ENCODE measurements at places on chromosomes 7 and 10.
A peak's percentile ranks its signal among the peaks of the same experiment; 100 is the strongest.

DNA sequence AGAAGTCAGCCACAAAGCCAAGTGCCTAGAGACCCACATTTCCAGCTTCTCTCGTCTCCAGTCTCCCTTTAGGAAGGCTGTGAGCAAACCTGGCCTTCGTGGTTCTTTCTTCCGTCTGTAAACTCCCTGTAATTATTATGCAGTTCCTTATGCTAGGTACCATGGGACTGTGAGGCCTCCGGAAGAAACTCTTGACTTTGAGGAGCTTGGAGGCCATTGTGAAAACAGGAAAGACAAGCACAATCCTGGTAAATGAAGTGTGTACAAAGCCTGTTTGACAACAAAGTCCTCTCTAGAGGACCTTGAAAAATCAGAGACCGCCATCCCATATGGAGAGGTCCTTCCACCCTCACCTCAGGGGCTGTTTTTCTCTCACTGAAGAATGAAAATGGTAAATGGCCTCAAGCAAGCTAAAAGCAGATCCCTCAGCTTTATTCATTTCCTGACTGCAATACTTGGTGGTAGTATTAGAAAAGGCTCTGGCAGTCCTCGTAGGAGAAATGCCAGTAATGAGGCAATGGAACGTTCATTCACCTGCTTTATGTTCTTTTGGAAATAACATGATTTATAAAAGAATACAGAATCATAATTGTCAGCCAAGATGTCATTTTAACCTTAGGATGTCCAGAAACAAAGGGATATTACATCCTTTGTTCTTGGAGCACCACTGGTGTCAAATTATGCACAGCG, 926.4 kb downstream of the LRMDA start:
- DNase-seq = no peak

- DNase-seq = no peak
These were observed 72.6 kb upstream of the NFKB2 start for GRCh38 chr10:102322914-102323313.

GRCh38 chr7:134742688-134743350, 36.6 kb upstream of the CALD1 start:
- DNase-seq = peak; percentile 62

DNA sequence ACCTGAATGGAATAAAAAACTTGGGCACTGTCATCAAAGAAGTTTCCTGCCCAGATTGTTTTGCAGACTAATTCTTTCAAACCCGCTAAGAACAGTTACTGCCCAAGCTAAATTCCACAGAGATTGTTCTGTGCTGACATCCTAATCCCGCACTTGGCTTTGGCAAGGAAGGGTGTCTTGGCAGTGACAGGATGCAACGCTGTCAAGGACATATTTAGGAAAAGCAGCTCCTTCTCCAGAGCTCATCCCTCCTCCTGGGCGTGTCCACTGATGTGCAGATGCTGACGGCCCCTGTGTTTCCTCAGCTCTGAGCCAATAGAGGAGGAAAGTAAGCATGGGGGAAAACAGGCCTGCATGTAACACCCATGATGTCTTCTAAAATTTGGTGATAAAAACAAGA, 74.2 kb downstream of the EEPD1 start:
- peak; percentile 66 for DNase-seq

- DNase-seq = no peak
These were observed 27.1 kb downstream of the PCGF5 start for GRCh38 chr10:91247360-91248111.

DNA sequence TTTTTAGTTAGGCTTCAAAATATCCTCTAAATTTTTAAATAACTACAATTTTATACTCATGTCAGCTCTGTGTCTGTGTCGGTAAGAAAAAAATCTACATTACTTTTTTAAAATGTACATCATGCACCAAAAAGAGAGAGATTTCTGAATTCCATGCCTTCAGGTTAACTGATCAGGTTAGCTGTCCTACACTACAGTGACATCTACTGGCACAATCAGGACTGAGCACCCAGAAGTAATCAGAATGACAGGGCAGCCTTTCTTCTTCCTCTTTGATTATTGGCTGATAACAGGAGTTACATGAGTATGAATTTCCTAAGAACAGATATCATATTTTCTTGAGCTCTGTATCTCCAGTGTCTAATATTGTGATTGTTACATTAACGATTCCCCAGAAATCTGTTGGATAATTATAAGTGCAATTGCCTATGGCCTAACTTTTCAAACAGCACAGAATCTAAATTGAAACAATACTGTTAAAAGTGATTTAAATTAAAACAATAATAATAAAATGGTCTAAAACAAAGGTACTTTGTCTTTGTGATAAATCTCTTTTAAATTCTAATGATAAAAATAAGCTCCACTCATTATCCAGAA, 41.8 kb upstream of the HYCC1 start:
- DNase-seq = no peak

GRCh38 chr10:119283818-119284217, 76.4 kb downstream of the GRK5 start:
- DNase-seq = no peak

- DNase-seq = no peak
These were observed 35.2 kb upstream of the PDK4 start for GRCh38 chr7:95631527-95631926.

DNA sequence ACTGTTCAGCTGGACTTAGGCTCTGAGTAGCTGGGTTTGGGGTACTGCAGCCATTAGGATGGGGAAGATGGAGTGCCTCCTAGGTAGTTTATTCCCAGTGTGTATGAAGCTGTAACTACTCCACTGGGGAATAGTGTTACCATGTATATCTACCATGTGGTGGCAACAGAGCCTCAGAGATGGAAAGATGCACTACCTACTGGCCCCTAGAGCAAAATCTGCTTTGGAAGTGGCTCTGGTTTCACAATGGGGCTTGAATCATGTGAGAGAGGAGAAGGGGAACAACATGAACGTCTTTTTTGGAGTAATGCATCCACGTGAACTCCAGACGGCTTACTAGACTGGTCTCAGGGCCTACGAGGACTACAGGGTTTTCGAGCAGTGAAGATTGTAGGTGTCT, 167.3 kb downstream of the CALCR start:
- DNase-seq = no peak

- DNase-seq = no peak
These were observed 2.3 kb downstream of the INPP5A start for GRCh38 chr10:132539894-132540293.

GRCh38 chr7:157769086-157769485, 432.3 kb downstream of the DNAJB6 start:
- DNase-seq = peak; percentile 37

DNA sequence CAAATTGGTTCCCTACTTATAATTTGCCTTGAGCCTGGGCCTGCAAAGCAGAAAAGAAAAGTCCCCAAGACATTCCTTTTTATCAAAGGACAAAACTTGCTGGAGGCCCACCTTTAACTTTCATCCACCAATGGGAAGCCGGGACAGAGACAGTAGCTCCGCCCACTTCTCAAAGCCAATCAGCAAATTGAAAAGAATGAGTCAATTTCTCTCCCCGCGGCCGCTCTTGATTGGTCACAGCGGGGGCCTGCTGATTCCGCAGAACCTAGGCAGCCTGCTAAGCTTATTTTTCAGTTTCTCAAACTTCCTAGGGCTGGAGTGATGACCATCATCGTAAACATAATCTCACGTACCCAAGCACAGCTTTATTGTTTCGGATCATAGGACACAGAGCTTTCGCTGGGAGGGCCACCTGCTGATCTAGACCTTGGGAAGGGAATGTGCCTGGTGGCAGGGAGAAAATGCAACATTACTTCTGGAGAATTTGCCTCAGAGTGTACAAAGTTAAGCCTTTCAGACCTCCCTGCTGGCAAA, at the start of gene SLC13A4:
Gene SLC13A4 (minus strand): TSS at position 51 of the 534 bp plus-strand sequence. CDS start 690 bp downstream, outside the sequence.
- DNase-seq = no peak

- no peak for DNase-seq
These were observed 149.5 kb downstream of the RGS10 start for GRCh38 chr10:119393019-119393418.

- no peak for DNase-seq
These were observed 89.8 kb upstream of the SAMD8 start for GRCh38 chr10:75021379-75022249.

DNA sequence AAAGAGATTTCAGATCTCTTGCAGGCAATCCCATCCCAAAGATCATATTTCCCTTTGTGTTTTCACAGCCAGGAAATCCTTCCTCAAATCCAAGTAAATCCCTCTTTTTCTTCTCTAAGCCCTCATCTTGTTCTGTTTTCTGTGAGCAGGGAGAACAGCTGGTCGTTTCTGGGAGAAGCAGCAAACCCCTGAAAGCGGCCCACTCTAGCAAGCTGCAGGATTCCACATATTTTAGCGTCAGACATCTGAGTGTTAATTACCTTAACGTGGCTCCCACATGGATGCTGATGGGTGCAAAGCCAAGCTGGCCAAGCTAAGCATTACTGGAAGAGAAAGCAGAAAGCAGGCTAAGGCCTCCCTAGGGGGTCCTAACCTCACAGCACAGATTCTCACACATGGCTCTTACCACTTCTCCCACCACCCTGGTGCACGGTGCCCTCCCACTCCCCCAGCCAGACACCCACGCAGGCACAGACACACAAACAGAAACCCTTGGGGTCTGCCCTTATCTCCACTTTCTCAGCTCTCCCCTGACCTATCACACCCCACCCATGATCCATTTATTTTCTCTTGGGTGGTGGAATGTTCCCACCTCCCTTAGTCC, 551.0 kb upstream of the AUTS2 start:
- no peak for DNase-seq

DNA sequence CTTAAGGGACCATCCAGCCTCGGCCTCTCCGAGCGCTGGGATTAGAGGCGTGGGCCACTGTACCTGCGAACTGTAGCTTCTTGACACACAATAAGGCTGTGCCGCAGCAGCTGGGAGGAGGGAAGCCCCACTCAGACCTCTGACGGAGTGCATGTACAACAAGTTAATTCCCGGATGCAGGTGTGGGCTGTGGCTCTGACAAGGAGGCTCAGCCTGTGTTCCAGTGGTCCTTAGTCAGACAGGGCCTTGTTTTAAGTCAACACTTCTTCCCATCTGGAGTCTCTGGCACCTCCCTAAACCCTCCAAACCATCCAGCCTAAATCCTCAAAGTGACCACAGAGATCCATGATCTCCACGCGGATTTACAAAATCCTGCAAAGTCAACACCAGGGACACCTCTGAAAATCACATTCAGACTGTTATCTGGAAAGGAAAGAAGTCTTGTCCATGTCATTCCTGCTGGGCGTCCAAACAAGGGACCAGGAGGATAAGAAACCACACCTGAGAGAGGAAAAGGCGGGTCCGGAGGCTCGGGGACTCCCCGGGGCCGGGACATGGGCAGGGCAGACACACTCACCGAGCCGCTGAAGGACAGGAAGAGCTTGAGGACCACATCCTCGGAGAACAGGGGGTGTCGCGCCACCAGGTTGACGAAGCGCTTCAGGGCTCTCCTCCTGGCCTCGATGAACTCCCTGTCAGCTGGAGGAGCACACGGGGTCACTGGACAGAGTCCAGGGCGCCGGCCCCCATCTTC, 29.4 kb downstream of the NUDT1 start:
- no peak for DNase-seq

- DNase-seq = no peak
These were observed 69.1 kb upstream of the FOXP2 start for GRCh38 chr7:114345494-114345893.

- no peak for DNase-seq
These were observed 12.9 kb upstream of the VIM start for GRCh38 chr10:17214971-17215781.

GRCh38 chr10:65358565-65358964, 1567.3 kb upstream of the LRRTM3 start:
- DNase-seq = no peak

- no peak for DNase-seq
These were observed 17.1 kb downstream of the OGDHL start for GRCh38 chr10:49744924-49745605.

All from aorta (tissue), 5 donors.